Bronchial epithelial cell (primary cell): ENCODE measurements at places on chromosomes 12 and 14. TPM values are rescaled to one million over a fixed set of nuclear protein-coding genes. Genes with fewer than 3 reads are reported as not detected.

GRCh38 chr14:73788317-73788598, 63.4 kb upstream of the PTGR2 start:
- DNase-seq, result no peak

DNA sequence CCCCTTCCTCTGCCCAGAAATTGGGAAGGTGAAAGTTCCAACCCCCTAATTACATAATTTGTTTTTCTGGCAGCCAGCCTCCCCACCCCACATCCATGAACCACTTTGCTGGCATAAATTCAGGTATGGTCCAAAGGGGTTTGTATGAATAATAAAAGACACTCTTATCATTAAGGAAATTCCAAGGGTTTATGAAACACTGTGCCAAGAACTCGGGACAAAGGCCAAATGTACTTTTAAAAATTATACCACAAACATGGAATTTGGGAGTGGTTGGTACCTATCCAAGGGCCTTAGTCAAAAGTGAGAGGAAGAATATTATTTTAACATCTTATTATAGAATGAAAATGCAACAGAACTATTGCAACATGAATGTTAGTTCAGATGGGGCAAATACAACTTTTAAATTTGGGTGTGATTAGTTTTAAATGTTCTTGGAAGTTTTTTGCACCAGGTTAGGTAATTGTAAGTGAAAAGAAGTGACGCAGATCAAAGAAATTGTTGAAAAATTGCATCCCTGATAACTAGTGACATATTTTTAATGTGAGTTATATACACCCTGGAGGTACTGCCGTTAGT, 217.8 kb downstream of the TMEM117 start:
- peak; percentile 50 for DNase-seq

DNA sequence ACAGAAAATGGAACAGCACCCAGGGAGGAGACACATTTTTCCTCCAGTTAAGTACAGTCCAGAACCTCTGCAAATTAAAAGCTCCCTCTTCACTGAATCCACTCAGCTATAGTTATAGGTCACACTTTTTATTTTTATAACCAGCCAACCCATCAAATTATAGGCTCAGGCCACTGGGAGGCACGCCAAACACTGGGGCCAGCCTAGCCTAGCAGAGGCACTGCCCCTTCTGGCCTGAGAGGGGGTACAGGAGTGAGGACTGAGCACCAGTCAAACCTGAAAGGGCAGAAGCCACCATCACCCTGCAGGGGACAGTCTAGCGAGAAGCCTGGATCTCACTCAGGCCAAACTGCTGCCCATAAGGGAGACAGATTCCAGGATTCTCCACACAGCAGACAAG, 19.3 kb downstream of the FMNL3 start:
- DNase-seq, result no peak

GRCh38 chr14:76337635-76338545, 38.0 kb upstream of the ESRRB start:
- no peak for DNase-seq

DNA sequence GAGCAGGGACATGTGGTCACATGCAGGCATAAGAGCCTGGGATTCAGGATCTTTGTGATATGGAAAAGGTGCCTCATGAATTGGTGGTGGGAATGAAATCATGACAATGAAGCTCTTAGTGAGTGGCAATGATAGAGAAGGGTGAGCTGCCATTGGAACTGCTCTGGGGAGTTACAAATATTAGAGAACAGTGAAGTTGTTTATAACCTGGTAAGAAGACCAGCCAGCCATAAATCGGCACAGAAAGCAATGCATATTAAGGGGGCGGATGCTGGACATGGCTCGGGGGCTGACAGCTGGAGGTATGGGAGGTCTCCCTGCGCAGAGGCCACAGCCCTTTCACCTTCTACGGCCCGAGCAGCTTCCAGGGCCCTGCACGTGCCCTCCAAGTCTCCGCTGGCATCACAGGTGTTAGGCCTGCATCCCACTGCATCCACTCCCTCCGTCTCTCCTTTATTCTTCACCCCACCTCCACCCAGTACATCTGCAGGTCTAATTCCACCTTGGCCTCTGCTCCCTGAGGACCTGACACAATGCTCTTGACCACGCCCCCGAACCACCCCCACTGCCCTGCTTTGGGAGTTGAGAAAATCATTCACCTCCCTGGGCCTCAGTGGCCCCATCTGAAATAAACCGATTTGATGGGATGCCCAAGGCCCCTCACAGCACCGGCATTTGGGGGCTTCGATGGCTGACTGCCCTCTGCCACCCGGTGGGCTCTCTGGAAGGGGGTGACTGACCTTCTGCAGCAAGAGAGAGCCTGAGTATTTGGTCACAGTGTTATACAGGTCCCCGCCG, 4.1 kb downstream of the CACNA2D4 start:
- DNase-seq, result no peak

DNA sequence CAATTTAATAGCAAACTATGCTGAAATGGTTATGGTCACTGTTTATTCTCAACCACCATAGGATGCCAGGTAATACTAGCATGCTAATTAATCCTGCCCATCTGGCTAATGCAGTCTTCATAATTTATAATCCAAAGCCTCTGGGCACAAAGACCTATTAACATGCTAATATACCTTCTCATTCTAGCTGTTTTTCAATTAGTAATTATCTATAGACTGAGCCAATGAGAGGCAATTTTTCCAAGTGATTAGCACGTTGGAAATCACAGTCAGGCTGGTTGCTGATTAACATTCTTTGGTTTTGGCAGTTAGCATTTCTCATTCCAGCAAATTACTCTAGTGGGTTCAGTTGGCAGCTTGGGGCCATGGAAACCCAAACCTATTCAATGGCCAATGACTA, 357.2 kb downstream of the SEC23A start:
- no peak for DNase-seq

GRCh38 chr14:76129851-76130576, 21.7 kb upstream of the GPATCH2L start:
- no peak for DNase-seq

GRCh38 chr12:87518481-87518880, 510.7 kb downstream of the C12orf50 start:
- DNase-seq, result peak; percentile 69

- DNase-seq, result no peak
Measured at GRCh38 chr12:99529966-99530365, 117.6 kb upstream of the GARIN6 start.

DNA sequence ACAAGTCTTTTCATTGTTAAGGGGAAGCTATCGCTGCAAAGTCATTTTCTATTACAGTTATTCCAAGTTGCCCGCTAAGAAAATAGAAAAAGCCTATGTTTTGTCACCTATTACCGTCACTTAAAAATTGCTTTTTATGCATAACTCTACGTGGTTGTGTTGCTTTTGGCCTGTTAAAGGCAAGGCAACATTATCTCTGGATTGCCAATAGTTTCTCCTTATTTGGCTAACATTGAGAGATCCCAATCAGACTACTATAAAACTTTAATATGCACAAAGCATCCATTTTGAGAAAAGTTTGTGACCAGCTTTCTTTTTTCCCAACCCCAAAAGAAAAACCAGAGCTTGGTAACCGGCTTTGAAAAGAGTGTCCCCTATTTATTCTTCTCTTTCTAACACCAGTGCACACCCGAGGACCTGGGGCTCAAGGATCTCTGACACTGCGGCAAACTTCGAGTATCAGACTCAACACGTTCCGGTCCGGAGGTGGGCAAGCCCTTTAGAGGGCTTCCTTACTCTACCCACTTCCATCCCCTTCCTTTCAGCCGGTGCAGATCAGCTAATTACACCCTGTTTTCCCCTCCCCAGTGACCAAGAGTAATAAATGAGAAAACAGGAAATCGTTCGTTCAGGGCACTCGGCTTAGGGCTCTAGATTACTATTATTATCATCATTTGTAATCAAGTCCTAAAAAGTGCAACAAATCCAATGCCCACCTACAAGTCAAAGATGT, 1.2 kb downstream of the PPP1R12A start:
- DNase-seq, result peak; percentile 20

The KRT72 gene
- total RNA-seq, result not detected in 2 replicates

The GPR84 gene
- 0.13 TPM in 1 of 2 replicates, not detected in the other for total RNA-seq

The COX8C gene
- total RNA-seq, result not detected in 2 replicates

The LUM gene
- 0.38 and 14.2 TPM in 2 replicates for total RNA-seq

The SSPN gene
- 0.26 and 0.38 TPM in 2 replicates for total RNA-seq

The KRT83 gene
- total RNA-seq, result 0.13 TPM in 1 of 2 replicates, not detected in the other

The GPR137C gene
- total RNA-seq, result under 0.01 and 0.26 TPM in 2 replicates

The GARIN6 gene
- not detected in 2 replicates for total RNA-seq

The GALC gene
- total RNA-seq, result 12.6 and 20.5 TPM in 2 replicates

The BCL11B gene
- 2.9 and 5.3 TPM in 2 replicates for total RNA-seq
